ENCODE measurements at places on chromosomes 4 and X.

GRCh38 chrX:68980906-68981616 lies 152.2 kb downstream of the EFNB1 start:
- DNase-seq, result peak; percentile 35

GRCh38 chr4:145613566-145614232 lies 5.5 kb upstream of the MMAA start:
- no peak for DNase-seq

GRCh38 chrX:34404386-34405070 lies 252.6 kb downstream of the TMEM47 start:
- no peak for DNase-seq

DNA sequence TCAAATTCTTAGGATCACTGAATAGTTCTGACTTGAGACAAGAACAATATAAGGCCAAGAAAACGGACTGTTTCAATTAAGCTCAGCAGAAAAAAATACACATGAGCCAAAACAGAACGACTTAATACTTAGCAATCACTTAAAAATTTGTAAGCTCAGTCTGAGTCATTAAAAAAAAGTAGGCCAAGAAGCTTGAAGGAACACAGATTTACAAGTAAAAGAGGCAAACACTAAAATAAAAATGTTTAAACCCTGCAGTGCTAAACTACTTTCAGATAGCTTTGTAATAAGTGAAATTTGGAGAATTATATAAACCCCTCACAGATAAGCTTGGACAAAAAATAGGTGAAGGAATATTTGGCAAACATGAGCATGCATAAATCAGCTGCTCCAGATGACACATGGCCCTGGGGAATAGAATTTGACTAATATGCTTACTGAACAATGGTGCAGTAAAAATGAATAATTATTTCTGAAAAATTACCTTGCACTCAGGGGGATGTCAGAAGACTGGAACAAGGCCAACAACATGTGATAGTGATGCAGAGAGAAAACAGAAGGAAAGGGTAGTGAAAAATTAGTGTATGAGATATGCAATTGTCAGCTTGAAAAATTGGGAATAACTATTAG lies 49.6 kb downstream of the LNX1 start:
- peak; percentile 86 for DNase-seq

DNA sequence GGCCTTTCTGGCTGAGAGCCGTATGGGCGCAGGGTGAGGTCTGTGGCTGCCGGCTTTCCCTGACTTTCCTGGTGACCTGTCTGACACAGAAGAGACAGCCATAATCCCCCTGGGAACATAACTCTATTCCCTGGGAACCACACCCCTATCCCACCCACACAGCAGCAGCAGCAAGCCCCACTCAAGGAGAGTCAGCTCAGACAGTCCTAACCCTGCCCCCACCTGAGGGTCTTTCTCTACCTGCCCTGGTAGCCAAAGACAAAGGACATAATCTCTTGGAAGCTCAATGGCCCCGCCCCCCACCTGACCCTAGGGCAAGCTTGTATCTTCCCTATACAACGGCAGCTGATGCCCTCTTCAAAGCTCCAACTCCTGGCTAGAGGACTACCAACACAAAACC lies 74.6 kb downstream of the PABPC4L start:
- DNase-seq, result no peak

DNA sequence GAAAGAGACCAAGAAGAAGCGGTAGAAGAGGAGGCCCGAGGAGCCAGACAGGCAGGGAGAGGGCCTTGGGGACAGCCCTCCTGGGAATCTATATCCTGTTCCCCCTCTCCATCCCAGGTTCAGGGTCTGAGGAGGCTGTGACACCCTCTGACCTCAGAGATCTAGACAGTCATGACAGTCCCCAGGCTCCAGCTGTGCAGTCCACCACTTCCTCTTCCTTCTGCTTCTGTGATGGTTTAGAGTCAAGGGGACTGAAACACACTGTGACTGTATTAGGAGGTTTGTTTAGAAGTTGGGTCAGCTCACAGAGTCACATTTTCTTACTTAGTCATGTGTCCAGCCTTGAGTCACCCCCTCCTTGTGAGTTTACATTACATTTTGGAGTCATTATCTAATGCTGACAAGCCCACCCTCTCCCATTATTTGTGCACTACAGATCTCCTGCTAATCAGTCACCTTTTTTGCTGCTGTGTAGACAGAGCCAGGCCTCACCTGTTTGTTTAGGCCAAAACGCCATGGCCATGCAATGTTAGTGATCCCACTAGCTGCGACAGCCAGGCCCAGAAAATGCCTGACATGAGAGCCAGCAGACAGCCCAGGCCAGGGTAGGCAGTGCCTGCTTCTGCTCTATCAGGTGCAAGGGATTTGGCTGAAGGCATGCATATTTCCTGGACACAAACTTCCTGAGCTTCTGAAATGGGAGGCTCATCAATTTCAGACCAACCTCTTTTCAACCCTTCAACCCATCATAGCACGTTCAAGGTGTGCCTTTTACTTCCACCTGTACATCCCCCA lies 26.0 kb downstream of the MANBA start:
- DNase-seq, result no peak

DNA sequence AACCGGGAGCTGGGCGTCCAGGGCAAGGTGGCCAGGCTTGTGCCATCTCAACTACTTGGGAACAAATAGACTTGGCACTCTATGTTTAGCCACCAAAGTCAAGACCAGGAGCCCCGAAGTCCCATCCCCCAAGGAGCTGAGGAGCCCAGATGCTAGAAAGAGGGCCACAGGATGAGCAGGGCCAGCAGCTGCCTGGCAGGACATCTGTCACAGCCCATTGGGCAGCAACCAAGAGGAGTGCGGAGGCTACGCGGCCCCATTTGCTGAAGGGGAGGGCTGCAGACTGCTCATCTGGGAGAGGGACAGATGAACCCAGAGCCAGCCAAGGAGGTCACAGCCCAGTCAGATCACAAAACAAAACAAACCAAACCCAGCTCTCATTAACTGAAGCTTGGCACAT lies 22.9 kb upstream of the SOWAHD start:
- DNase-seq, result no peak

- no peak for DNase-seq
These were observed 58.4 kb upstream of the MSANTD1 start for GRCh38 chr4:3190549-3190948.

GRCh38 chr4:96316776-96317175 lies 476.9 kb downstream of the PDHA2 start:
- no peak for DNase-seq

DNA sequence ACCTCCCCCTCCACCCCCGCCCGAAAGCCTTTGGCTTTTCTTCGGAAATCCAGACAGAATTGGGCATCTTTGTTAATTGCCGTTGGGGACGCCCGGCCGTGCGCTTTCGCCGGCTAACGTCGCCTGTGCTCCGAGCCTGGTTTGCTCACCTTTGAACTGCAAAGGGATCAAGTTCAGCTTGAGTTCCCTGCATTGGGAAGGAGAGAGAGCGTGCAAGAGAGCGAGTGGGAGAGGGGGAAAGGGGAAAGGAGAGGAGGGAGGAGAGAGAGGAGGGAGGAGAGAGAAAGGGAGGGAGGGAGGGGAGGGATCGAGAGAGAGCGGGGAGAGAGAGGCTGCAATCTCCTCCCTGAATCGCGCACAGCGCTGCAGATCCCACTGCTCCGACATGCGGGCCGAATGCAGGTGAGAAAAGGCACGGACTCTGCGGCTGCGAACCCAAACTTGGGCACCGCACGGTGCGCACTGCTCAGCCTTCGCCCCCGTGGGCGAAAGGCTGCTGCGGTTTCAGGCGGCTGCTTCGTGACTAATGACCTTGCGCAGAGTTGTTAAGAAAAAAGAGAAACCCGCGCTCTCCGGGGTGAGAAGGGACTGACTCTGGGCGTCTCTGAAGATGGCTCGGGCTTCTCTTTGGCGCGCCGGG lies at the start of gene PCDH7:
TSS of gene PCDH7 (plus strand) at position 349 of the 640 bp plus-strand sequence. CDS start 1,054 bp downstream, outside the sequence.
- DNase-seq, result peak; percentile 69

DNA sequence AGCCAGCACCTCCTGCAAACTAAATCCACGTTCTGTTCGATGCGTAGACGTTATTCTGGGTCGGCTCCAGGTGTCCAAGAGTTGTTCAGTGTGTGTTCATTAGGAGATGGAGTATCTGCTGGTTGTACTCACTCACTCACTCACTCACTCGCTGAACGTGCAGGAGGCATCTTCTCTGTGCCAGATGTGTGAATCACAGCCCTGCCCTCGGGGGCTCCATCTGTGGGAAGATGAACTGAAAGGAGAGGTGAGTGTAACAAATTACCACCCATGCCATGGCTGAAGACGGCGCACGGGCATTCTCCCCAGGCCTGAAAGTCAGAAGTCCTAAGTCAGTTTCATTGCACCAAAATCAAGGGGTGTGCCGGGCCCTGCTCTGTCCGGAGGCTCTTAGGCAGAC lies 16.1 kb downstream of the NSG1 start:
- no peak for DNase-seq

- no peak for DNase-seq
These were observed 465.8 kb downstream of the NAF1 start for GRCh38 chr4:162700815-162701361.

DNA sequence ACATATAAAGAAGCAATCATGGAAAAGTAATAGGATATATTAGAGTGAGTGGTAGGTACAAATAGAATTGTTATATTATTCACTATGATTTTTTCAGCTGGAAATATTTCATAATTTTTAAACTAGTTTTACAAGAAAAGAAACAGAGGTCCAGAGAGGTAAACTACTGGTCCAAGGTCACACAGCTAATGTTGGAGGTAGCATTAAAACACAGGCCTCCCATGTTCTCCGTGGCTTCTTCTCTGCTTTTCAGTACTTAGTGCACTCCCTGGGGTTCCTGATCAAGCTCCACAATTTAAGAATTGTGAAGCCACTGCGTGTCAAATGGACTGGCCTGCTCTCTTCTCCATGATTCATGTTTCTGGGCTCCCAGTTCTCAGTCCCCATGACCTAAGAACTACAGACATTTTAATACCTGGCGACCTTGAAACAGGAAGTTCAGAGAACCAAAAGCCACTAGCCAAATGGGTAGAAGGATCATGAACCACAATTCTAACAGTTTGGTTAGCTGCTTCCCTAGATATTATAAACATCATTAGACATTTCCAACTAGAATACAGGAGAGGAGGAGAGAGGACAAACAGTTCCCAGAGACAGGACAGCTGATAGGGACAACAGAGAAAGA lies 172.0 kb upstream of the KLF3 start:
- no peak for DNase-seq

GRCh38 chrX:134650701-134651100 lies 7.6 kb downstream of the PLAC1 start:
- no peak for DNase-seq

- DNase-seq, result no peak
These were observed 153.0 kb downstream of the TENT5D start for GRCh38 chrX:80573275-80573674.

DNA sequence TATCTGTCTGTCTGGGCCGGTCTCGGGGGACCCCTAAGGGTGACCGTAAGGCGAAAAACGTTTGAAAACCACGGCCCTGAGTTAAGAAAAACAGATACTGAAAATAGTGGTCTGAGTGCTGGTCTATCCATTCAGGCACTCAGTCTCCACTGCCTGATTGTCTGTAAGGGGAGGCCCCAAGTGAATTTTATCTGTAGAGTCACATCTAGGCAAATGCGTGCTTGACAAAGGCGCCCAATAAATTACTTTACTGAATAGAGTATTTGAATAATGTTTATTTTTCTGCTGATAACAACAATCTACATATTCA lies 465 bp downstream of the HNRNPH2 start:
- no peak for DNase-seq

- DNase-seq, result no peak
These were observed 179.8 kb downstream of the SLIT2 start for GRCh38 chr4:20431543-20431951.

DNA sequence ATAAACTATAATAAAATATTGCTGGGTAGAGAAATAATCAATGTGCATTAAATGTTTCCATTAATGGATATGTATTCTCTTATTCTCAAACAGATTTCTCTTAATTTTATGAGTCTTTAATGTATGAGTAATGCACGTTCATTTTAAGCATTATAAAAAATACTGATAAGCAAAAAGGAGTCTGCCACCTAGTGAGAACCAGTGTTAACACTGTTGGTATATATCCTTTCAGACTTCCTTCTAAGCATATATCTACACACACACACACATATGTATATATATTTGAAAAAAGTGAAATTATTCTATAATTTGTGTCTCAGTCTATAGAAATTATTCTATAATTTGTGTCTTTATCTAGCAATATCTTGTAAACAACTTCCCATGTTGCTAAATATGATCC lies 49.9 kb upstream of the MTMR1 start:
- DNase-seq, result no peak

- no peak for DNase-seq
These were observed 1.1 kb upstream of the GPM6A start for GRCh38 chr4:175813204-175813603.

GRCh38 chrX:74531081-74531480 lies 83.3 kb downstream of the RLIM start:
- no peak for DNase-seq

DNA sequence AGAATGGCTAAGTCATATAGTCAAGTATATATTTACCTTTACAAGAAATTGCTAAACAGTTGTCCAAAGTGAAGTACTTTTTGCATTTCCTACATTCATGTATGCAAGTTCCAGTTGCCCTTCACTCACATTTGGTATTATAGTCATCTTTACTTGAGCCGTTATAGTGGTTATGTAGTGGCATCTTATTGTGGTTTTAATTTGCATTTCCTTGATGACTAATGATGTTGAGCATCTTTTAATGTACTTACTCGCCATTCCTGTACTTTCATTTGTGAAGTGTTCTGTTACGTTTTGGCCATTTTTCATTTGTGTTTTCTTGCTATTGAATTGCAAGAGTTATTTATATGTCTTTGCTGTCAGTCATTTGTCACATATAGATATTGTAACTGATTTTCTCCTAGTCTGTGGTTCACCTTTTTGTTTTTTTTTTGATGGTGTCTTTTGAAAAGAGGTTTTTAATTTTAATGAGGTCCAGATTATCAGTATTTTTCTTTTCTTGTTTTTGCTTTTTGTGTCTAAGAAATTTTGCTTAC lies 27.6 kb downstream of the ARFIP1 start:
- DNase-seq, result no peak

DNA sequence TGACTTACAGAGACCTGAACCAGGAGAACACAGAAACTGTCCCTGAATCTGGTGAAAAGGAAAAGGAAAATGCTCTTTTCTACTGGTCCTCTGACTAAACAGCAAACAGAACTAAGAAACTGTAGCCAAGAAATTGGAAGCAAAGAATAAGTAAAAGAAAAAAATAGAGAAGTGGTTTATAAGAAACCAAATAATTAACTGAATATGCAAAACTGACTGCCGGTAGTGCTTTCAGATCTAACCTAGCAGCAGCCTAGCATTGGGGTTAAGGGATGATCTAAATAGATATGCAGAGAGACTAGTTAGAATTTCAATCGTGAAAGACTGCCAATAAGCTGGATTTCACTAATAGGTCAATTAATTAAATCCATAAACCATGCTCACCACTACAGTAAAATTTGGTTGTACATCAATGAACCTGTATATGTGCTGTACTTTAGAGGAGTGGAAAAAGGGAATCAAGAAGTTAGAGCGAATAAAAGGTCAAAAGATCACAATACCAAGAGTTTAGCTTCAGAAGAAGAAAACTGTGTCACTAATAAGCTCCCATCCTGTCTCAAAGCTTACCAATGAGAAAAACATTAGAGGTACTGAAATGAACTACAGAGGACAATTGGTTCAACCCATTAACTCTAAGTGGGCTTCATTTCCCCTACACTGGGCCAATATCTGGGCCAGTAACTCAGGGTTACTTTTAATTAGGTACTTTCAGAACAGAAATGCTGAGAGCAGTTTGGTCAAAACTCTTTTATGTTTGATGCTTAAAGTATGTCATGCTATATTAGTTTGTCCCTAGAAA lies 53.6 kb downstream of the KLHL13 start:
- no peak for DNase-seq

GRCh38 chr4:173556398-173557131 lies 26.5 kb upstream of the HAND2 start:
- no peak for DNase-seq
